ENCODE measurements at places on chromosomes 12 and 14.

- H3K4me3 ChIP-seq, result no peak overlapping the region
- peaks cover 2% of the 10 kb centered on the region for H3K27me3 ChIP-seq
- DNase-seq, result no peak
Measured at GRCh38 chr14:77962731-77963520, 163.0 kb downstream of the ADCK1 start.

GRCh38 chr14:83044001-83044400, 1510.3 kb upstream of the SEL1L start:
- no peaks in the 10 kb centered on the region for H3K36me3 ChIP-seq
- H3K27me3 ChIP-seq, result no peaks in the 10 kb centered on the region
- no peak overlapping the region for H3K27ac ChIP-seq

GRCh38 chr12:24378548-24379407, 429.3 kb upstream of the SOX5 start:
- H3K27me3 ChIP-seq, result no peaks in the 10 kb centered on the region
- no peak for DNase-seq
- no peak overlapping the region for H3K27ac ChIP-seq
- no peak overlapping the region for H3K4me3 ChIP-seq
- no peaks in the 10 kb centered on the region for H3K36me3 ChIP-seq

DNA sequence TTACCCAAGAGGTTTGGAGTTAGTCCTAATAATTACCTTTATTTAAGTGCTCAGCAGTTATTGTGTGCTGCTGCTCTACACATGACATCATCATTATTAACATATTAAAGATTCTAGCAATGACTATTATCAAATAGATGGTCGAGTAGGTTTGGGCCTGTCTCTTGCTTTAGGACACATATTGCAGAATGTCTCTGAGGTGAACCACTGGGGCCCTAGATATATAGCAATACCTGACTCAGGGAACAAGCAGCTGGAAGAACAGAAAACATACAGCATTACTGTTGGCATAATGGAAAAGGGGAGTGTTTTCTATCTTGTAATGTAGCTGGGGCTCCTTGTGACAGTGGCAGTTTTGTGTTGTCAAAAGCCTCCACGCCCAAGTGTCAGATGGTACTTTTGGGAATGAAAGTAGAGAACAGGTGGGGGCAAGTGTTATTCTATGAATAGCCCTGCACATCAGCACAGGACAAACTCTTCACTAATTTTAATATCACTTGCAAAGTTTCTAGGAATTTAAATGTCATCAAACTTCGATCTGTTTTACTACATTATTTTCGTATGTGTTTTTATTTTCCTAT, 54.6 kb downstream of the C12orf56 start:
- H3K4me1 ChIP-seq, result no peaks in the 10 kb centered on the region
- H3K27me3 ChIP-seq, result no peaks in the 10 kb centered on the region
- H3K4me3 ChIP-seq, result no peak overlapping the region
- no peak overlapping the region for H3K27ac ChIP-seq

All from mesendoderm (in vitro differentiated cells).